ENCODE measurements at places on chromosomes 3 and 15.

GRCh38 chr3:56022619-56023018 lies 445.6 kb downstream of the ERC2 start:
- no peak for DNase-seq

GRCh38 chr3:105137911-105138310 lies 228.8 kb upstream of the ALCAM start:
- DNase-seq = no peak

GRCh38 chr3:116191409-116191808 lies 253.9 kb downstream of the LSAMP start:
- DNase-seq = no peak

GRCh38 chr3:193872265-193872753 lies 263.6 kb upstream of the HES1 start:
- DNase-seq = peak; percentile 85

GRCh38 chr3:169071003-169071402 lies 592.5 kb downstream of the MECOM start:
- DNase-seq = peak; percentile 57

- DNase-seq = no peak
Observed at GRCh38 chr3:109355625-109356441, 18.5 kb upstream of the DPPA4 start.

- no peak for DNase-seq
Observed at GRCh38 chr3:83649692-83650091, 1309.1 kb upstream of the CADM2 start.
